CD4-positive, alpha-beta T cell treated with Interferon alpha-2 for 1 hour (primary cell): ENCODE measurements at places on chromosomes 6 and 20.

GRCh38 chr6:51805517-51805916 lies 281.9 kb downstream of the PKHD1 start:
- no peak for DNase-seq

GRCh38 chr20:62137478-62138203 lies 5.6 kb downstream of the PSMA7 start:
- no peak for DNase-seq

GRCh38 chr6:51382847-51383246 lies 564.2 kb downstream of the TFAP2B start:
- no peak for DNase-seq

DNA sequence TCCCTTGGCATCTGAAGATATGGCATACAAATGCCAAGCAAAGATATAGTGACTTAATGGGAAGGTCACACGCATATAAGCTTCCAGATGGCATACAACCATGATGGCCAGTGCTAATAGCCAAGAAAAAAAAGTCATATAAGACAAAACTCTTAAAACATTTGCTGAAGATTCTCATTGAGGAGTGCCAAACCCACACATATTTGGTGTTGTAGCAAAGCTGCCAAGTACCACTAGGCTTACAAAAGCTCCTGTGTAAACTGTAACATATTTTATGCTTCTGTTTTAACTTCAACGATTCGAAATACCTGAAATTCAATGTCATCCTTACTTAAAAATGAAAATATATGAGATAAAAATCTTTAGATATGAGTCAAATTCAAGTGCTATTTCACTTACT lies 123.0 kb downstream of the HMGCLL1 start:
- no peak for DNase-seq

- DNase-seq, result no peak
Observed at GRCh38 chr6:50128420-50129005, 78.8 kb upstream of the DEFB112 start.

GRCh38 chr6:139313784-139314545 lies 22.2 kb upstream of the TXLNB start:
- no peak for DNase-seq

DNA sequence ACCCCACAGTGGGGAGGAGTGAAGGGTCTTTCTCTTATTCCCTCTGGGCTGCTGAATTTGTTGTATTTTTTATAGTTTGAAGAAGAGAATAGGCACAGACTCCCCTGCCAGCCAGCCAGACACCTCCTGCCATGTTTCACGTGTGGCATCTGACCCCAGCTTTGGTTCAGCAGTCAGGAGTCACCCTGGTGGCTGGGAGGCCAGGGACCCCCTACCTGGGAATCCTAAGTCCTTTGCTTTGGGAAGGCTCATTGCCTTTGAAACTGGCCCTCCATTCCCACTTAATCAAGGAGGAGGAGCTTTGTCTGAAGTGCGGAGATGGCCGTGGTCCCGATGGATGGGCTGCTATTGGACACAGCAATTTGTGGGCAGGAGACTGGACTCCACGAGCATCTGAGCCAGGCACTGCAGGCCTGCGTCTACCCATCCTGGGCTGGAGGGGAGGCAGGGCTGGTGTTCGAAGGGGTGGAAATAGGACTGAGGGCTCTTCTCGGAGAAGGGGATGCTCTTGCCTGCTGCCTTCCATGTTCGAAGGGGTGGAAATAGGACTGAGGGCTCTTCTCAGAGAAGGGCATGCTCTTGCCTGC lies 196.1 kb downstream of the DLL1 start:
- no peak for DNase-seq

- DNase-seq, result no peak
Observed at GRCh38 chr6:52575502-52575892, 1.4 kb downstream of the TRAM2 start.

DNA sequence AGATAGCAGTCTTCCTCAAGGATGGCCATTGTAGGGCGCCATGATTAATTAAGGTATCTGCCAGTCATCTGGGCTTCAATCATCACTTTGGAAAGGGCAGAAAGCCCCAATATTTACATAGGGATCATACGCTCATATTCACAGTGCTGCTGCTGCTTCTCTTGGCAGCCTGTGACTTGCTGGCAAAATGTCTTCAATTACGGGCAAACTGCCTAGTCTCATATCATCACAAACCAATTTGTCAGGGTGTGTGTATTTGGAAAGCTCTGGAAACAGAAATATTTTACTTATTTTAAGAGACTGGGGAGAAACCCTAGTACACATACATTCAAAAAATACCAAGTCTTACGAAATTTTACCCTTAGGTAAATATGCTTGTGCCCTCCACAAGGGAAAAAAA lies 77.6 kb downstream of the SAMD5 start:
- no peak for DNase-seq

DNA sequence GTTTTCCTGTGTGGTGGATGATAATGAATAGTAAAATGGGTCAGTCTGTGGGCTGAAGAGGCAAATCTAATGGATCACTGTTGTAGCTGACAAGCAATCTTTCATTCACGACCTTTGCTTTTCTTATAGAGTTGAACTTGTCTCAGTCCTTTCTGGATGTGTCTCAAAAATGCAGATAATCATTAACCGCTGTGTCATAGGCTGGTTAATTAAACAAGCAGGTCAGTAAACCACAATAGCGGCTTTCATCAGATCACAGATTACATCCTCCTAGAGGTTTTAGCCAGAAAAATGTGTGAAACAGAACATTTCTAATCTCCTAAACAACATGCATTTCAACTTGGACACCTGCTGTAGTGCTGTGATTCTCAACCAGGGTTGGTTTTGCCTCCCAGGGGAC lies 2.5 kb upstream of the METTL24 start:
- no peak for DNase-seq

GRCh38 chr6:90179190-90180169 lies 117.2 kb downstream of the BACH2 start:
- peak; percentile 54 for DNase-seq

- no peak for DNase-seq
Observed at GRCh38 chr6:16337295-16337975, 99.0 kb downstream of the GMPR start.

DNA sequence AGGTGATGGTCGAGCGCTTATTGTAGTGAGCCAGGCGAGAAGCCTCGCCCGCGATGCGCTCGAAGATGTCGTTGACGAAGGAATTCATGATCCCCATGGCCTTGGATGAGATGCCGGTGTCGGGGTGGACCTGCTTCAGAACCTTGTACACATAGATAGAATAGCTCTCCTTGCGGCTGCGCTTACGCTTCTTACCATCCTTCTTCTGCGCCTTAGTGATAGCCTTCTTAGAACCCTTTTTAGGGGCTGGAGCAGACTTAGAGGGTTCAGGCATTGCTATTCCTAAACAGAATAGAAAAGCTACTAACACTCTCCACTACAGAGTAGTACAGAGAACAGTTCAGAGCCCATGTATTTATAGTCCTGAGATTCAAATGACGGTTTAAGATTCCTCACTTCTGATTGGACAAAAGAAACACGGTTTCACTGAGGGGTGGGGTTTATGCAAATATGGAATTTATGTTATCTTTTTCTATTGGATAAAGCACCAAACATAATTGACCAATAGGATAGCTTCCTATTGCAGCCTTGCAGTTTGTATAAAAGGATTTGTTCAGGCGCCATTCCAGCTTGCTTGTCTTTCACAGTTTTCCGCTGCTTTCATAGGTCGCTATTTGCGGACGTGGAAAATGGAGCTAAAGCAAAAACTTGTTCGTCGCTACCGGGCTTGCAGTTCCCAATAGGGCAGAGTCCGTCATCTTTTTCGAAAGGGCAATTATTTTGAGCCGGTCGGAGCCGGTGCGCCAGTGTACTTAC lies 43.7 kb upstream of the HFE start:
- DNase-seq, result peak; percentile 82

- no peak for DNase-seq
Observed at GRCh38 chr6:20370393-20370792, 31.3 kb upstream of the E2F3 start.

DNA sequence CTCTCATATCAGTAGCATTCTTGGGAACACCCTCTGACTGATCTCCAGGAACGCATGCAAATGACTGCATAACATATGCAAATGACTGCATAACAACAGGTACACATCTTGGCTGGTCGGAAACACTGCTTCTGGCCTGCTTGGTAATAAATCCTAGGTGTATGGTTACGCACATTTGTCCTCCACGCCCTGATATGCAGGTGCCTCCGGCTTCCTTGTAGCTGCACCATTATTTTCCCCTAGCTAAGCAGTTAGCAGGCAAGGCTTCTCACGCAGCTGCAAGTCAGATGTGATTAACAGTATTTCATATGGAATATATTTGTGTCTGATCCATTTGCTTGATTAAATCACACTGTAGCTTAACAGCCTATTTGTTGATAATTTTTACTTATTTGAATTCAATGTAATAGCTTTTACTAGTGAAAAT lies 5.9 kb downstream of the RPS6KA2 start:
- no peak for DNase-seq

DNA sequence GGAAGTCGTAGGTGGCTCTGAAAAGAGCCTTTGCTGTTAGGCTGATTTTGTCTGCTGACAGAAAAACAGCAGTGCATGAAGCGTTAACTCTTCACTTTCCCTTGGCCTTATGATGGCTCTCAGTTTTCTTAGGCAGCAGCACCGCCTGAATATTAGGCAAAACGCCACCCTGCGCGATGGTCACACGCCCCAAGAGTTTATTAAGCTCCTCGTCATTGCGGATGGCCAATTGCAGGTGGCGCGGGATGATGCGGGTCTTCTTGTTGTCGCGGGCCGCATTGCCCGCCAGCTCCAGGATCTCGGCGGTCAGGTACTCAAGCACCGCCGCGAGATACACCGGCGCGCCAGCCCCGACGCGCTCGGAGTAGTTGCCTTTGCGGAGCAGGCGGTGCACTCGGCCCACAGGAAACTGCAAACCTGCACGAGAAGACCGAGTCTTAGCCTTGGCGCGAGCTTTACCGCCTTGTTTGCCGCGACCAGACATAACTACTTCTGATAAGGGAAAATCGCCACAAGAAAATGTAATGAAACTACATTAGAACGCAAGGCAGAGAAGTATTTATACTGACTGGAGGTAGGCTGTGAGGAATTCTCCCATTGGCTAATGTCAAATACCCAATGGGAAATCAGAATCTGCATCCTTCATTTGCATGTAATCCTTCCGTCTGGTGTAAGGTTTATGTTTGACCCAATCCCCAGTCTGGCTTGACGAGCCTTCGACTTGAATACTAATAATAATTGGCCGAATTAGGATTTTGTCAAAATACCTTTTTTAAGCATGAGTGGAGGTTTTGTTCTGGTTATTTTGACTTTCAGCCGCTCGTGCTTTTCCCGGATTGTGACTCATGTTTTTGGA lies 53.9 kb upstream of the HFE start:
- DNase-seq, result peak; percentile 92

DNA sequence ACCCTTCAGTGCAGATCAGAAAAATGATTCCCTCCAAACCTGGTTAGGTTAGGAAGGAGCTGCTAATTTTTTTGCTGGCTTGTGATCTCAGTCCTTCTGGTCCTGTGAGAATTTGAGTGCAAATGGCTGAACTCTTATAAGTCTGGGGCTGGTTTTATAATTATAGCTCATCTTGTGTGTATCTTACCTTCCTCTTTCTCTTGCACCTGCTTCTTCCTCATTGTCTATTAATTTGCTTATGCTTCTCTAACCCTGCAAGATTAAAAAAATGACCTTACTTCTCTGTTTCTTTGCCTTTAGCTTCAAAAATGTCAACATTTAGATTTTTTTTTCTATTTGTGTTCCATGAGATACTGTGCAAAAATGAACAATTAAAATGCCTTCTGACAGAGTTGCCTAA lies 576.2 kb downstream of the DHX35 start:
- DNase-seq, result no peak

DNA sequence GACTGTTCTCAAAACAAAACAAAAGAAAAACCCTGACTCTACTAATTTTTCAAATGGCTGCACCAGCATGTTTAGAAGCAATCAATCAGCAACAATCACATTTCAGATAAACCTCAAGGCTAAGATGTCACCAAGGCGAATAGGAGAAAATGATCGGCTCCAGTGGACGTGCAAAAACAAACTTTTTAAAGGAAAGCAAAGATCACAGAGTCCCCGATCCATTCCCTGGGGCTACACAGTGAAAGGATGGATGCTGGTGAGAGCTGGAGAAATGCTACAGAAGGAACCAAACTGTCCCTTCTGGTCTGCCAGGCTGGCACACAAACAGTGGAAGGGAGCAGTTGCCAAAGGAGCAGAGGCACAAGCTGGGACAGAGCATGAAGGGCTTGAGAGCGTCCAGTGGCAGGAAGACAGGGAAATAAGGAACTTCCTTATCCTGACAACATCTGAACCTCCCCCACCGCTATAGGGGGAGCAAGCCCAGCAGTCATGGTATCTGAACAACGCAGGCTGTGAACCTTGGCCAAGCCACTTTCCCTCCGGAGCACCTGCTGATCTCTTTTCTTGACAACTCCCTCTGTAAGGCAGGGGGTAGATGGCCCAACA lies 73.7 kb upstream of the HIVEP1 start:
- DNase-seq, result no peak

GRCh38 chr20:3492669-3493068 lies 21.9 kb downstream of the ATRN start:
- DNase-seq, result no peak

DNA sequence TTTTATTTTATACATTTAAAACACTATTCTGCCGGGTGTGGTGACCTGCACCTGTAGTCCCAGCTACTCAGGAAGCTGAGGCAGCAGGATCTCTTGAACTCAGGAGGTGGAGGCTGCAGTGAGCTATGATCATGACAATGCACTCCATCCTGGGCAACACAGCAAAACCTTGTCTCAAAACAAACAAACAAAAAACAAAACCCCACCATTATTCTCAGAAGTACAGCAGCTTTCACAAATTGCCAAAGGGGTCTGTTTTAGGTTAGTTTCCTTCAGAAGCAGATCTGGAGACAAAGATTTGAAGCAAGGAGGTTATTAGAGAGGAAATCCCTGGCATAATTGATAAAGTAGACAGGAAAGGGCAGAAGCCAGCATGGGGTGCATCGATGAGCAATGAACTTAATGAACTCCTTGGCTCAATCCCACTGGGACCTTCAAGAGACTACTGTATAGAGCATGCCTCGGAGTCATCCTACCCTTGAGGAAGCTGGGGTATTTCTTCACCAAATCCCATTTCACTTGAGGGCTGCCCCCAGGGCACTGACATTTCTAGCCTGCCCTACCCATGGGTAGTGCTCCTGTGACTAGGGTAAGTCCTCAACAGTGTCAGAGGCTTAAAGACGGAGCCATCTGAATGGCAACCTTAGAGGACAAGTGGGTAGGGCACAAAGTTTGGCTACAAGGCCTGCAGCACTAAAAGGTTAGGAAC lies 43.2 kb upstream of the DDR1 start:
- no peak for DNase-seq
